ENCODE measurements at places on chromosomes 3 and 15. TPM values are rescaled to one million over a fixed set of nuclear protein-coding genes. Genes with fewer than 3 reads are reported as not detected.

The GOLGA8Q gene
- not detected for total RNA-seq

DNA sequence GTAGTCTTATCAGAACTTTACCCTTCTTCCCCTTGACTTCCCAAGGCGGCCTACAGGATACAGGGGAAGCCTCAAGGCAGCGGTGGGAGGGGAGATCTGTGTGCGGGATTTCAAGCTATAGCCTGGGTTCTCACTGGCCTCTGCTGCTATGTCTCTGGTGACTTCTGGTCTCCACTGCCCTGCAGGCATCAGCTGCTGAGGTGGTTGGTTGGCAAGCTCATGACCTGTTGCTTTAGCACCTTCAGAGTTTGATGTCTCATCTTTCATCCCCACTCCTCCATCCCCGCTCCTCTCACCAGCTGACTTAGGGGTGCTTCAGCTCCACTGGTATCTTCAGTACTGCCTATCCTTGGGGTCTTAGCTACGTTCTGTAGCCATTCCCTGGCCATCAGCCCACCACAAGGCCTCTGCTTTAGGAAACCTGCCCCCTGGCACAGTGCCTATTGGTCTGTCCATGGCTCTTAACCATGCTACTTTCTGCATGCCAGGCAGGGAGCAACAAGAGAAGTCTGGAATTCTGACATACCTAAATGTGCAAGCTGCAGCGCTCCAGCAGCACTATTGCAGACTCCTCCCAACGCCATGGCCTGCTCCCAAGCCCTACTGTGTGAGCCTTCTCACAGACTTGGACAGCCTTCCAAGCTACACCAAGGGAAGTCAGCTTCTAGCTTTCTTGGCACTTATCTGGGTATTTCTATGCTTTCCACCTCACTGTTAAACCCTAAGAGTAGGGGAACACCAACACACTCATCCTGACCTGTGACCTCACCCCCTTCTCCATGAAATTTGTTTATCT is 1.8 kb upstream of the YEATS2 start:
- no peak for DNase-seq

The CALML4 gene
- 5.2 TPM for total RNA-seq

- peak; percentile 55 for DNase-seq
Measured at GRCh38 chr3:151875759-151876158, 2.3 kb downstream of the SUCNR1 start.

Data from A172 (cell line).